ENCODE measurements at places on chromosomes 6 and 20.
A peak's percentile ranks its signal among the peaks of the same experiment; 100 is the strongest.

DNA sequence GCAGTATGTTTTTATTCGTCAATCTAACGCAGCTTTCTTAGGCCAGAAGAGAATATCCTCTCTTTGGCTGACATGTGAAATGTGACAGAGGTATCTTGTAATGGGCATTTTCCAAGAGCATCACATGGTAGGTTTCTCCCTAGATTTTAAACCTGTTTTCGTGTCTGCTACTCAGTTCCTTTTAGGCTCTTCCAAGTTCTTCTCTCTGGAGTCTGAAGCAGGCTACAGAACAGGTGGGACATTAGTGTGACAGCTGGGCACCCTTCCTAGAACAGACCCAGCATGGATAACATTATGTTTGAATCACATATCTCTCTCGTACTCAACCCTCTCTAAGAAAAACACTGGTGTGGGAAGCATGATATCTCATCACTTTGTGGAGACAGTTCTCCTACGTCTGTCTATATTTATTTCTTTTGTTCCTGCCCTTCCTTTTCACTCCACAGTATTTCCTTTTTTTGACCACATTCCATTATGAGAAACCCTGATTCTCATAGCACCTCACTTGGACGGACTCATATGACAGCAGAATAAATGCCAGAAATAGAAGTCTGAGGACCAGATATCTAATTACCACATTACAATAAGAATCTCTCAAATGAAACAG, 263.4 kb downstream of the NKAIN2 start:
- DNase-seq: peak; percentile 83

GRCh38 chr6:46772762-46773161, 20.4 kb upstream of the MEP1A start:
- no peak for DNase-seq

- no peak for DNase-seq
Observed at GRCh38 chr6:161359618-161359945, 85.7 kb upstream of the AGPAT4 start.

DNA sequence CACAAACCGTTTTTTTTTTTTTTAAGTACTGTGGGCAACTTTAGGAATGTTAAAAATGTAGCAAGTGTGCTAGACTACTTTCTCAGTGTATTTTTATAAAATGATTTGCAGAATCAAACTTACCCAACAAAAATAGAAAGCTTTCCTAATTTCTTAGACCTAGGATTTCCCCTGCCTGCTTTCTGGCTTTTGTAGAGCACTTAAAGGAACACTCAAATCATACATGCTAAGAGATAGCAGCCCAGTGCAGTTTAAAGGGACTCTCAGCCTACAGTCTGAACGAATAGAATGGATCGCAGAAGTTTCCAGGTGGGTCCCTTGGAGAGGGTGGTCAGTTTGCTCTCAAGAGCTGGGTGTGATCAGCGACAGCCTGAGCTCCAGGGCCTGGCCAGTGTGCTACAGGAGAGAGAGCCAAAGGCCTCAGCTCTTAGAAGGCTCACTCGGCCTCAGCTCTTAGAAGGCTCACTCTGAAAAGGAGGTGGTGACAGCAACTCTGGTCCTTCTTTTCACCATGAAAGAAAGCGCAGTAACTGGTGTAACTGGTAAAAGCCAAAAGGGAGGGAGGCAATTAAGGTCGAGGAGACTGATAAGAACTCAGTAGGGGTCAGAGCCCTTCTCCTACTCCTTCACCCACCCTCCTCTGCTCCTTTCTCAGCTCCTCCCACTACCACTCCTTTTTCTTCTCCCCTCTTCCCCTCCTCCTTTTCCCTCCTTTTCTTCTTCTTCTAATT, 142.4 kb downstream of the ZFP64 start:
- no peak for DNase-seq

DNA sequence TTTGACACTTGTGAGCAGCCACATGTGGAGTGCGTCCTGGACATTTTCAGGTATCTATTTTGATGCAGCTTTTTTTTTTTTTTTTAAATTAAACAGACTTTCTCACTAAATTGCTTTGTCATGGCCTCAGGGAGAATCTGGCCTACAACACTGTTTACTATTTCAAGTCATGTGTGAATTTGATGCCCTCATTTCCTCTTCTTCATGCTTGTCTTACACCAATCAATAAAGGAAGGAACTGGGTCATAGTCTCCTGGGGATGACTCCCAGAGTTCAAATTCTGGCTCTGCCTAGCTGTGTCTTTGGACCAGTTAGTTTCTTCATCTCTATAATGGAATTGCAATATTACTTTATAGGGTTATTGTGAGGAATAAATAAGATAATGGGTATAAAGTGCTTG, 554.1 kb downstream of the PRKN start:
- no peak for DNase-seq

DNA sequence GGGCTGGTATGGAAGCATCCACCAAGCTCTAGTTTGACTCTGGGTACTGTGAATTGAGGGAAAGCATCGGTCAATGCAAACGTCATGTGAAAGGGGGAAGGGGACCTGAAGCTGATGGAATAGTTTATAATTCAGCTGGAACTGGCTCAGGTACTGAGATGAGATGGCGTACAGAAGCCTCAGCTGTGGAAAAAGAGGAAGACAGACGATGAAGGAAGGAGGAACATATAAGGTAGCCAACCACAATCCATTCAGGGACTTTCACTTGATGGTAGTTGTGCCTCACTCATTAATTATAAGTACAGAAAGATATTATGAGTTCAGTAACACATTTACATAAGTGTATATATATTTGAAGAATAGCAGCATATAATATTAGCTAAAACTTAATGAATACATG, 2.7 kb downstream of the CALHM5 start:
- DNase-seq: no peak

GRCh38 chr6:44457596-44457995, 70.1 kb downstream of the CDC5L start:
- DNase-seq: no peak

GRCh38 chr6:51618563-51618962, 468.9 kb downstream of the PKHD1 start:
- DNase-seq: no peak

DNA sequence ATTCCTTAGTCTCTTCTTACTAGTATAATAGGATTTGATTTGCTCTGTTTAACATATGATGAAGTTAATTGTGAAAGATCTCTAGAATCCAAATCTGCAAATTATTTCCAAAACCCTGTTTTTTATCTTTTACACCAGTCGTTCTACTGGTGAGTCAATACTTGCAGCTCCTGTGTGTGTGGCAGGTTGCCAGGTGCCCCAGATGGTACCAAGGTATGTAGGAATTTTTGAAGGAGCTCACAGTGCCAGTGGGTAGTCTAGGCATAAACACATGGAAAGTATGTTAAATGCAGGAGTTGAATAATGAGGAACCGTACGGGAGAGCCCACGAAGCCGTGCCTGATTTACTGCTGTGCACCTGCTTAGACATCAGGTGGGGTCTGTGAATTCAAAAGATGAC, 192.2 kb downstream of the FARS2 start:
- DNase-seq: no peak

- no peak for DNase-seq
Observed at GRCh38 chr6:157374889-157375443, 6.0 kb upstream of the ZDHHC14 start.

DNA sequence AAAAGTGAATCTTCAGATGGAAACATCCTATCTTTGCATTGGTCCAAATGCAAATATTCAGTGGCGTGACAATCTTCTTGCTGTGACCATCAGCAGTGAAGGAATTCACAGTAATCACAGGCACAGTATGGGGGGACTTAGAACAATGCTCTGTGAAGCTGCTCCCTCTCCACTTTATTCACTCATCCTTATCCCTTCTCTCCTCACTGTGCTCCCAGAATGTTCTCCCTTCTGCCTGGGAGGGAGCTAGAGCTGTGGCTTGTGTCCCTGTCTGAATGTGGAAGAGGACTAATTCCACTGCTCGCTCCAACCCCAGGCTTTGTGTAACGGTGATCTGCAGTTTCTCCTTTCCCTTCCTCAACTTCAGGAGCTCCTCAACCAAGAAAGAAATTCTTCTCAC, 243.7 kb downstream of the ALDH8A1 start:
- DNase-seq: no peak

DNA sequence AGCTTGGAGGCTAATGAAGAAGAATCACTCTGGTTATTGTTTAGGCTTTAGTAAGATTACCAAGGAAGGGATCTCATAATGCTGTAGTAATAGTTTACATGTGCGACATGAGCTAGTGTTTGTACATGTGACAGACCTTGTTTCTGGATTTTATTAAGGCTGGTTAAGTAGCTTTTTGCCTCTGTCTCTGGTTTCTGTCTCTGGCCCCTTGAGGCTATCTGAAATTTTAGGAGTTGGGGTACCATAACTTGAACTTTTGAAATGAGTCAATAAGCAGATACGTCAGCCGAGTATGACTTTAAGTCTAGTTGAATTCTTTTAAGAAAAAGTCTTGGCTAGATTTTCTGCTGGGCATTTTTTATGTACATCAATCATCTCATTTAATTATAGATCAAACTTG, 9.5 kb downstream of the CBFA2T2 start:
- DNase-seq: no peak

- DNase-seq: no peak
Observed at GRCh38 chr6:72321788-72322187, 300.1 kb upstream of the KCNQ5 start.

DNA sequence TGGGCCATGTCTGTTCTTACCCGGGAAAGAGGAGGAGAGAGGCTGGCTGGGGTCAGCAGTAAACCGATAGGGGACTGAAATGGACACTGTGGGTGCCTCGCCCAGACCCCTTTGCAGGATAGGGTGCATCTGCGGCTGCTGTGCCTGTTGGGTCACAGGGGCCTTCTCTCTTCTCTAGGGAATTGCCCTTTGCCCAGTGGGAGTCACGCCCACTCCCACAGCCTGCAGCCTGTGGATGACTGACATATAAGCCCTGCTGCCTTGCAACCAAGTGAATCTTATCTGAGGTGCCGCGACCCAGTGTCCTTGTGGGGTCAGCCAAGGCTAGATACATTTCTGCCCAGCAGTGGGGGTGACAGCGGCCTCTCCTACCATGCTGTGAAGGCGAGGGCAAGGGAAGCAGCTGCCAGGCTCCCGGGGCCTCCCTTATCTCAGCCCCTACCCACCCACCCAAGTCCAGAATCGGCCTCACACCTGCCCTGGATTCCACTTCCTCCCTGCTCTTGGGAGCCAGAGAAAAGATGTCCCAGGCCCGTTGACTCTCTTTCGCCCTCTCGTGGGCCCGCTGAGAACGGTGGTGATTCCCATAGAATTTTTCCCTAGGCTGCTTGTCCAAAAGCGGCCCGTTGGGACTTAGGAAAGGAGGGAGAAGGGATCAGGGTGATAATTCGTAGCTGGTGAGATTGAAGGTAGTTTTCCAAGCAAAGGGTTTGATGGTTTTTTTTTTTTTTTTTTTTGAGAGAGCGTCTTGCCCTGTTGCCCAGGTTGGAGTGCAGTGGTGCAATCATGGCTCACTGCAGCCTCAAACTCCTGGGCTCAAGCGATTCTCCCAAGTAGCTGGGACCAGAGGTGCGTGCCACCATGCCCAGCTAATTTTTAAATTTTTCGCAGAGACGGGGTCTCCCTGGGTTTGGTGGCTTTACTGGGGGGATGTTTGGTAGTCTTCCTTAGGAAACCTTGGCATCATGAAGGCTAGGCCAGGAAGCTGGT, 76.4 kb upstream of the RNF24 start:
- DNase-seq: peak; percentile 10

DNA sequence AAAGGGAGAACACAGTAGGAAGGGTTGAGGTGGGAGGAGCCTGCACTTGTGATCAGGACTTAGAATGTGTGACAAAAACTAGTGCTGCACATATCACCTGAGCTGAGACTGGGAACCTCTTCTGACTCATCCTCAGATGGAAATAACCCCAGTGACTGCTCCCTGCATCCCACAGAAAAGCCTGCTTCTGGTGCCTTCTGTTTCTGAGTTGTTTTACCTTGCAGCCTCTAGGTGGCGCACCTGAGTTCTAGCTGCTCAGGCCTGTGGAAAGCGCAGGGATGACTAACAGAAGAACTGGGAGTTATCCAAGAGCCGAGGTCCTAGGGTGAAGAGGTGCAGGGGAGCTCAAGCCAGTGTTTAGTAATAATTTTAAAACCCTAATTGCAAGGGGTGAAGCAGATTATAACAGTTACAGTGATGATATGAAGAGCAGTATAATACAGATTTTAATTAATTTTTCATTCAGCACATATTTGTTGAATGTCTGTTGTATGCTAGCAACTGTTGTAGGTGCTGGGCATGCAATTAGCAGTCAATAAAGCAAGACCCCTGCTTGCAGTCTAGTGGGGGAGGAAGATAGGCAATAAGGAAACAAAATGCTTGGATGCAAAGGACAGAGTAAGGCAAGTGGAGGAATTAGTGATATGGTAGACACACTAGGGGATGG, 302.5 kb downstream of the DHX35 start:
- DNase-seq: peak; percentile 77

- DNase-seq: no peak
Observed at GRCh38 chr20:24102290-24102689, 113.7 kb upstream of the GGTLC1 start.

GRCh38 chr6:2111162-2111677, 134.2 kb downstream of the GMDS start:
- DNase-seq: no peak

DNA sequence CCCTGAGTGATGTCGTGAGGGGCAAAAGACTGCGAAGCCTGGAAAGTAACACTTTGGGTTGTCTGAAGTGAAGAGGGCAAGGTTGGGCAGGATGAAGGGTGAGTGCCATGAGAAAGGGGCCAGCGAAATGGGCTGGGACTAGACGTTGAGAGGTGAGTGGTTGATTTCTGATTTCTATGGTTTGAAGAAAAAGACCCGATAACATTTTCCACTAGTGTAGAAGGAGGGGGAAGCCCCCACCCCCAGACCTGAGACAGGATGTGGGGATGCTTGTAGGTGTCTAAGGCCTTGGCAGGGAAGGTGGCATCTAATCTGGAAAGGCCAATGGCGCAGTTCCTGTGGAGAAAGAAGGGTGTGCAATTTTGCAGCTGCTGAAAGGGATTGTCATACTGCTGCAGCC, 25.3 kb upstream of the KIF3B start:
- DNase-seq: no peak

DNA sequence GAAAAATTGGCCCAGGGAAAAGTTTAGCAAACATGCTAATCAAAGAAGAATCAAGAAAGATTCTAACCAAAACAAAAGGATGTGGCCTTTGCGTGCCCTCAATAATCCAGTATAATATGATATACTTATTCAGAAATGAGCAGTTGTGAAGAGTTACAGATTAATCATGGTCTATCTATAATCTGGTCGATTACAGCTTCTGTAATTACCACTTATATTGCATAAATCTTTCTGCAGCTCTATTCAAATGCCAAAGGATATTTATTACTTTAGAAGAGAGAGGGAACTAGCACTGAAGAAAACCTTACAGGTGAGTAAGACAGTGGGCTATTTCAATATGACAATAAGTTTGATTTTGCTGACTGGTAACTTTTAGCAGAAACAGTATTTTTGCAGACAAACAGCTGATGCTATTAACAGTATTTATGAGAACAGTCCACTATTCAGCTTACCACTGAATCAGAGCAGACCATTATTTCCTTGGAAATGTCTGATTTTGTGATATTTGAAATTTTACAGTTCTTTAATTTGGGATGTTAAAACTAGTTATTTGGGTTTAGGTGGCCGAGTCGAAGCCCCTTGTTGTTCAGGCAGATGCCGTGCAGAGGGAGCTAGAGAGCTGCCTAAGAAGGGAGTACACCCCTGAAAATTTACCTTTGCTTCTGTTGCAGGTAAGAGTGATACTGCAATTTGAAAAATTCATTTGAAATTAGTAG, 92.2 kb downstream of the CEP57L1 start:
- peak; percentile 58 for DNase-seq

Data from NCI-H2029 treated with DMSO at 0.1 percent for 48 hours (cell line).